ENCODE measurements at places on chromosomes 11 and 22. TPM values are rescaled to one million over a fixed set of nuclear protein-coding genes. Genes with fewer than 3 reads are reported as not detected.

The OR10A6 gene
- total RNA-seq, result not detected

The SLC16A8 gene
- not detected for total RNA-seq

The OR52B6 gene
- not detected for total RNA-seq

The NAA40 gene
- 15.2 TPM for total RNA-seq

The KDM4D gene
- 0.90 TPM for total RNA-seq

The RIMBP3C gene
- total RNA-seq, result 0.36 TPM

The B4GALNT4 gene
- 6.1 TPM for total RNA-seq

Data from IMR-90 (cell line).